Tongue (tissue), 3 donors: ENCODE measurements at places on chromosomes 3 and 15. TPM values are rescaled to one million over a fixed set of nuclear protein-coding genes. Genes with fewer than 3 reads are reported as not detected.

The LEKR1 gene
- 0.51 TPM for total RNA-seq

The ITPKA gene
- 1.2 TPM for total RNA-seq

The ADPGK gene
- total RNA-seq, result 40.5 TPM

The SERPINI2 gene
- total RNA-seq, result 2.2 TPM

The CCDC39 gene
- 0.10 TPM for total RNA-seq

The PSMD2 gene
- total RNA-seq, result 280 TPM

The SLC24A5 gene
- not detected for total RNA-seq
